Mesangial cell (primary cell): ENCODE measurements at places on chromosomes 6 and 20. TPM values are rescaled to one million over a fixed set of nuclear protein-coding genes. Genes with fewer than 3 reads are reported as not detected.

Gene USP49
- total RNA-seq = 0.81 and 1.9 TPM in 2 replicates

Gene OR2J3
- not detected in 2 replicates for total RNA-seq

Gene AIF1
- not detected in 2 replicates for total RNA-seq

Gene MATN4
- total RNA-seq = not detected in 2 replicates

Gene PDE7B
- 0.33 and 1.4 TPM in 2 replicates for total RNA-seq

Gene NANP
- total RNA-seq = 3.7 and 5.4 TPM in 2 replicates

Gene TAAR9
- total RNA-seq = not detected in 2 replicates

Gene CST5
- 0.33 and 4.8 TPM in 2 replicates for total RNA-seq

Gene GPLD1
- 0.81 and 4.1 TPM in 2 replicates for total RNA-seq

Gene TSHZ2
- total RNA-seq = 0.33 and 5.6 TPM in 2 replicates

Gene CD40
- 18.3 and 37.3 TPM in 2 replicates for total RNA-seq

Gene ATP9A
- 15.3 and 47.7 TPM in 2 replicates for total RNA-seq

Gene AGPAT4
- total RNA-seq = 5.7 and 6.6 TPM in 2 replicates

Gene PGC
- total RNA-seq = not detected in 2 replicates

Gene SGK2
- 1.8 and 15.6 TPM in 2 replicates for total RNA-seq

Gene CDH22
- total RNA-seq = not detected in 2 replicates

Gene CNR1
- total RNA-seq = 1.3 and 1.8 TPM in 2 replicates

Gene KIF25
- total RNA-seq = not detected in 2 replicates

Gene GSTA2
- not detected in 2 replicates for total RNA-seq

Gene TNNC2
- total RNA-seq = not detected in 2 replicates

Gene PHACTR2
- total RNA-seq = 14.2 and 19.6 TPM in 2 replicates
